ENCODE measurements at places on chromosomes 12 and 14. TPM values are rescaled to one million over a fixed set of nuclear protein-coding genes. Genes with fewer than 3 reads are reported as not detected.

Gene RAD9B
- 1.5 TPM for total RNA-seq

Gene AKAP6
- 1.1 TPM for total RNA-seq

Gene GYS2
- not detected for total RNA-seq

Gene AKAP3
- 1.6 TPM for total RNA-seq

Gene CRACR2A
- 39.4 TPM for total RNA-seq

Gene GPRC5D
- total RNA-seq = not detected

Gene DDX23
- 81.4 TPM for total RNA-seq

Gene OR4E2
- total RNA-seq = not detected

Gene BIN2
- 78.8 TPM for total RNA-seq

Gene NINJ2
- total RNA-seq = 19.9 TPM

Gene TMEM19
- 29.7 TPM for total RNA-seq

Gene GZMB
- 1,048 TPM for total RNA-seq

Gene COX6A1
- 291 TPM for total RNA-seq

Gene ERP29
- total RNA-seq = 93.0 TPM

Gene TEX52
- not detected for total RNA-seq

Gene OTOGL
- not detected for total RNA-seq

Gene SLC6A15
- total RNA-seq = 0.78 TPM

Gene ADCY4
- total RNA-seq = 10.5 TPM

Gene C12orf42
- not detected for total RNA-seq

Gene PLEKHA5
- 10.4 TPM for total RNA-seq
